ENCODE measurements at places on chromosomes 11 and 22. TPM values are rescaled to one million over a fixed set of nuclear protein-coding genes. Genes with fewer than 3 reads are reported as not detected.

Gene SCUBE2
- 2.9 TPM for total RNA-seq

Gene LRRC32
- total RNA-seq, result 42.8 TPM

Gene CARD10
- total RNA-seq, result 11.4 TPM

GRCh38 chr11:40183073-40184064, 1276.1 kb downstream of the LRRC4C start:
- DNase-seq, result no peak

DNA sequence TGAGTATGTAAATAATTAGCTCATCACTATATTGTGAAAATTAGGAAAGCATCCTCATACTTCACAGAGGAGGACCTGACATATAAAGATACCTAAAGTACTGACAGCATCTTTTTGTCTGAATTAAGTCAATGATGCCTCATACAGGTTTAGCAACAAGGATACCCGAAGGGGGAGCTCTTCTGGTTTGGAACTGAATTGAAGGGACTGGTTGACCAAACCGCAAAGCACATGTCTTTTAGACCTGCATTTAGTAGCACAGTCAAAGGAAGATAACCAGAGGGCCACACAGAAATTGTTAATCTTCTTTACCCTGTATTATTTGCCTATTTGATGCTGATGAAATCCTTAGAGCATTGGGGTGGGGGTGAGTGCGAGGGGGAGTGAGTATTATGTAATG, 12.9 kb upstream of the WT1 start:
- DNase-seq, result no peak

GRCh38 chr22:27984001-27984695, 65.1 kb upstream of the PITPNB start:
- no peak for DNase-seq

DNA sequence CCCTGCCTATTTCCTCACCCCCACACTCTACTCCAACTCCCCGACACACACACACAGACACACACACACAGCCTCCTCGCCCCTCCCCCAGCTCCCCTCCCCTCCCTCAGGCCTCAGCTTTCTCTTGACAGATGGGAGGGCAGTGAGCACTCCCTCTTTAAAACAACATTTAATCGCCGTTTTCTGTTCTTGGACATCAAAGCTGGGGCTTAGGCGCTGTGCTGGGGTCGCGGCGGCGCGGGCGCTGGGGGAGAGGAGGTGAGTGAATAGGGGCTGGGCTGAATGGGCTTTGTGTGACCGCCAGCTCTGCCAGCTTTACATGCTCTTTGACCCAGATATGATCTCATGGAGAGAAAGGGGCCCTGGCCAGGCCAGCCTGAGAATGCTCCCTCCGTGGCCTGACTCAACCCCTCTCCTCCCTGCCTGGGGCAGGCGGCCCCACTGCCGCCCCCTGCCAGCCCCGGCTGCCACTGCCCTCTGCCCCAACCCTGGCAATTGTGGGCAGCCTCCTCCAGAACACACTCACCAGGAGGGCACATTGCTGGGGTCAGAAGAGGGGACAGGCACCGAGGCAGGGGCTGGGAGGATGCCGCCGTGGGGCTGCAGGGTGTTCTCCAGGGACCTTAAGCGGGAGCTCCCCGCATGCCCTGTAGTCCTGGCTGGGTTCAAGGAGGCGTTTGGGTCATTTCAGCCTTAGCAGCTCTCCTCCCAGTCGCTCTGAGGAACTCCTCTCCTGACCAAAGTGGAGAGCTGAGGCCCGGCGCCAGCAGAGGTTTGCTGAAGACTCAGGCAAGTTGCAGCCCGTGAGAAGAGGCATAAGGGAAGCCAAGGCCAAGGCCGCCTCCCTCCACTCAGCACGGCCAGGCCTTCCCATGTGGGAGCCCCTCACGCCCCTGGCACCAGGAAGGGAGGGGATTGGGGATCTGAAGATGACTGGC, 38.3 kb upstream of the NNMT start:
- DNase-seq, result peak; percentile 68

Gene BIRC3
- 11.8 TPM for total RNA-seq

Data from right cardiac atrium (tissue), 5 donors.